Right lung (tissue), 10 donors: ENCODE measurements at places on chromosomes 4 and X.

DNA sequence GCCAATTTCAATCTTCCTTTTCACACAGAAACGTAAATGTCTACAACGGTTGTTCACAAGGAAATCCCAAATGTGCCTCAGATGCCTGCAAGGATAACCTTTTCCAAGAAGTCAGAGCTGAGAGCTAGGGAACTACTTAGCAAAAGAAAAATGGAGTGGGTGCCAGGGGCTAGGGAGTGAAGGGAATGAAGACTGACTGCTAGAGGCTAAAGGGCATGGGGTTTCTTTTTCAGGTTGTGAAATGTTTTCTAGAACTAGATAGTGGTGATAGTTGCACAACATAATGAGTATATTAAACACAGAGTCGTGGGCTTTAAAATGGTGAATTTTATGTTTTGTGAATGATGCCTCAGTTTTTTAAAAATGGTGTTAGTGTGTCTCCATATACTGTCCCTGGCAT lies 53.4 kb downstream of the CD99L2 start:
- DNase-seq = no peak

GRCh38 chr4:187238646-187239045 lies 515.0 kb upstream of the FAT1 start:
- DNase-seq = no peak

DNA sequence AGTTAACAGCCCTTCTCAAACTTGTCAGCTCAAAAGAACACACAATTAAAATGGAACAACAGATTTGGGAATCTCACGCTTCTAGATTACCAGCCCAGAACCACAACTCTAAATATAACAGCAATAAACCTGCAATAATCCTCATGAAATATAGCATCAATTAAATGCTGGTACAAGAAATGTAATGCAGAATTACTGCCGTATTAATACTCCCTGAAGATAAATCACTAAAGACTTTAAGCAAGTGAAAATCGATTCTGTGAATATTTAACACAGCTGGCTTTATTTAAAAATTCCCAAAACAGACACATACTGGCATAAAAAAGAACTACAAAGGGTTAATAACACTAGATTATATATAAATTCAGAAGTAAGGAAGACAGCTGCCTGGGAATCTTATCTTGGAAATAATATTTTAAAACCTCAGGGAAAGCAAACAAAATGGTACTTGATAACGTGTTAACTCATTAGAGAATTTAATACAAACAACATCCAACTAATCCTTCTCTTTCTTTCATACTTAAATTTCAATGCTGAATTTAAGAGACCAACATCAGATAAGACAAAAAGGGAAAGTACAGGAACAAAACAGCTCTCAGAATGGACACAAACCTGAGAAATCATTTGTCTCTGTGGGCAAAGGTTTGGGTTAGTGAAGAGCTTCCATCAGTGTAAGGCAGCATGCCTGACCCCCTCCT lies 34.7 kb downstream of the APBB2 start:
- no peak for DNase-seq

DNA sequence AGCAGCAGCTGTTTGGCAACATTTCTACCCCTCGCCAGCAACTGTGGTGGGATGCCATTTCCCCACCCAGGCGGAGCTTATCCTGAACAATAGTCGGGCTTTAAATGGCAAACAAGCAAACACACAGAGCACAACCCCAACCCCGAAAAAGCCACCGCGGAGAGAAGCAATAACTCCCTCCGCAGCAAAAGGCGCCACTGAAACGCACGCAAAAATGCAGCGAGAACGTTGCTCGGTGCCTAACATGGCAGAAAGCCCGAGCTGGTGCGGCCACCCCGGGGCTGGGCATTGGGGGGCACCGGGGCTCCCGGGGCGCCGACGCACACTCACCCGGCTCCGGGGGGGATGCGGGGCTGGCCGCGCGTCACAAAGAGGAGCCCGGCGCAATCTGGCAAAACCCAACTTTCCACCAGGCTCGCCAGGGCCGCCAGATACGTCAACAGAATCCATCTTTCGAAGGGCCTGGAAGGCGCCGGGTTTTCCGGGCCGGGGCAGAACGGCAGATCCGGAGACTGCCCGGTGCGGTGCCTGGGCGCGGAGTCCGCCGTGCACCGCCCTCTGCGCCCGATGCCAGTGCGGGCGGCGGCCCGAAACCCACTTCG lies 818 bp downstream of the RAI2 start:
- DNase-seq = no peak

DNA sequence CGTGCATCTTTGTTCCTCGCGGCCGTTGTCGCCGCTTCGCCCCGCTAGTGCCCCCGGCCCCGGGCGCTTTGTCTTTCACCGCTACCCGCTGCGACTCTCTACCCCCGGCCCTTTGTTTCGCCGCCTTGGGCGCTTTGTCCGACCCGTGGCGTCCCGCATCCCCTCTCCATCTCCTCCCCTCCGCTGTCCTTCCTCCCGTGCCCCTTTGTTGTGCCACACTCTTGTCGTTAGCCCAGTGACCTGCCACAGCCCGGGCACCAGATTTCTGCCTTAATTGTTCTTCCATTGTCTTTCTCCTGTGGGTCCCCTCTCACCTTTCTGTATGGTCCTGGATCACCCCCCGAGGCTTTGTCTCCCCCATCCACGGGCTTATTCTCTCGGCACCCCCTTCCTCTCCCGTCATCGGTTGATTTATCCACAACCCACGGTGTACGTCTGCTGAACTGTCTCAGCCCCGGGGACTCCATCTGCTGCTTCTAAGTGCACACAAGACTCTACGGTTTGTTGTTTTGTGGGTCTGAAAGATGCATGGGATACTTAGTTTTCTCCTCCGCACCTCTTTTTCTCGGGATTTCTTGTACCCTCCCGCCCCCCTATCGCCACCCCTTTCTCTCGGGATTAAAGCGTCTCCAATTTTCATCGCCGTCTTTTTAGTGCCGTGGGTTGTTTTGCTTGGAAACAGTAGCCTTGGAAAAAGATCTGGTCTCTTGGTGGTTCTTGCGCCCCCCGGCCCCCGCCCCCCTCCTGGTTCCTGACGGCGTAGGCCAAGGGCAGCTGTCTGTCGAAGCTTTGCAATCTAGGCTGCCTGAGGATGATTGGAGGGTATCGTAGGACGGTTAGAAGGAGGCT lies 783 bp downstream of the RBPJ start:
- DNase-seq = peak; percentile 45

- DNase-seq = peak; percentile 71
These were observed 24.3 kb upstream of the SRD5A3 start for GRCh38 chr4:55321707-55322264.

DNA sequence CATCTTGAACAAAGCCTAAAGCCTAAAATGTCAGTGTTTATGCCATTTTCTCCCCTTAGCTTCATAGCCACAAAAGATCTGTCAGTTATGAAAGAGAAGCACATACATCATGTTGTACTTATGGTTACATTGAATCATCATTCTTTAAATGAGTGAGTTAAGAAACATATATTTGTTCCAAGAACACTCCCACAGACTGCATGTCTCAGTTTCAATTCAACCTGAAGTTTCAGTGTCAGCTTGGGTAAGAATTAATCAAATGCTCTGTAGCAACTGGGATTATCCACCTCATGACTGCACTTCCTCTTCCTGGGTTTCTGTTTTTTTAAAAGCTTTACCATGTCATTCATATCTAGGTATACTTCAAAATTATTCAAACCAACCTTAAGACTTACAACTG lies 3.9 kb upstream of the TMPRSS11B start:
- DNase-seq = no peak

DNA sequence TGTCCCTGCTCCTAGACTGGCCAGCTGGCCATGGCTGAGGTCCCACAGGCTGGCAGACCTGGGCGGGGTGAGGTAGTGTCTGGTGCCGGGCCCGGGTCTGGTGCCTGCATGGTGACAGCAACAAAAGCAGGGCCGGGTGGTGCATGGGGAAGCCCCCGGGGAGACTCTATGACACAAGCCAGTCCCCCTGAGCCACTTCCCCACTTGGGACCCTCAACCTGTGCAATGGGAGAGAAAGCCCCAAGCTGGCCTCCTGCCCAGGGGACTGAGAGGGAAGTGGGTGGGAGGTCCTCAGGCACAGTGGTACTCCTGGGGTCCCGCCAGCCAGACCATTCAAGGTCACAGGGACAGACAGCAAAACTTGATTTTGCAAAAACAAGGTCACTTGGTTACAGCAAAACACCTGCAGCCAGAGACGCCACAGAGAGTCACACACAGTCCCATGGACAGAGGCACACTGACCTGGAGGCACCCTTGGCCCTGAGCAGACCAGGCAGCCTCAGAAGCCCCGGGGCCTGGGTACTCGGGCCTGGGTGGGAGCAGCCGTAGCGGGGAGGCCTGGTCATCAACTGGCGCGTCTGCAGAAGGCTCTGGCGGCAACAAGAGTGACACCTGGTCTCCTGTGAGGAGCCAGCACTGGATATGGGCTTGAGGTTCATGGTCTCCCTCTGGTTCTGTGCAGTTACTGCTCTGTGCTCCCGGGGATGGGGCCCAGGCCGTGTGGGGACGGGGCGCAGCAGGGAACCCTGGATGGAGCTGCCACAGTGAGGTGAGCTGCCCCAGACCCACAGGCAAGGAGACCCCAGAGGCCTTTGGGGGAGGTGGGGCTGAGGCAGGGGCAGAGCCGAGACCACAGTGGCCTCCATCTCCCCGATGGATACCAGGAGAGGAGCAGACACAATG lies 60.6 kb downstream of the HTRA3 start:
- DNase-seq = no peak

DNA sequence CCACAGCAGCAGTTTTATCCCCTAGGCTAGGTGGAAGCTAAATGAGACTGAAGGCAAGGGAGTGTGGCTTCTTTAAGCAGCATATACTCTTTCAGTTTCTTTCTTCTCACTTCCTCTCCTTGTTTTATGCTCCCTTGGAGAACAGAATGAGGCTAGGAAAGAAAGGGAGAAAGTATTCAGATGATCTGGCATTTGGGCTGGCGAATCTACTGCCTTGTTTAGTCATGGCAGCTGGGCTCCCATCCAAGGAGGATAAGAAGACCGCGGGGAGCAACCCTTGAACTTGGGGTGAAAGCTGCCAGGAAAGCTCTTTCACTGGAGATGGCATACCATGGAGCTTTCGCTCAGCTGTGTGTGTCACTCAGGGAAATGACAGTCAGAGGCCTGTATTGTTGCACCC lies 72.1 kb downstream of the ARHGEF38 start:
- DNase-seq = no peak

DNA sequence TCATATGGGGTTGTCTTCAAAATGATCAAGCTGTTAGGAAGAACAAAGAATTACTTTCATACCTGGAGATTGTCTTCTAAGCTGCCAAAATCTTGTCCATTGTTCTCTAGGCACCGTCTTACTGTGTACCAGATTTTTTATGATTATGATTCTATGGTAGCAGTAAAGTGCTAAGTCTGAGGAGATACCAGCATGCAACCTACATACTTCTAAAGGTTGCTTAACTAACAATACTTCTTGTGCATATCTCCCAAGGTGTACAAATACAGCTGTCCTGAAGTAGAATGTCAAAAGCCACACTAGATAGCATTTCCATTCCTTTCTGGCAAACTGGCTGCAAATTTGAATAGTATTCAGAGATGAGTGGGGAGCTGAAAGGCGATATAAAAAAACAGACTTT lies 62.6 kb upstream of the FBXW7 start:
- no peak for DNase-seq

GRCh38 chr4:145734576-145735346 lies 54.8 kb downstream of the C4orf51 start:
- DNase-seq = no peak

DNA sequence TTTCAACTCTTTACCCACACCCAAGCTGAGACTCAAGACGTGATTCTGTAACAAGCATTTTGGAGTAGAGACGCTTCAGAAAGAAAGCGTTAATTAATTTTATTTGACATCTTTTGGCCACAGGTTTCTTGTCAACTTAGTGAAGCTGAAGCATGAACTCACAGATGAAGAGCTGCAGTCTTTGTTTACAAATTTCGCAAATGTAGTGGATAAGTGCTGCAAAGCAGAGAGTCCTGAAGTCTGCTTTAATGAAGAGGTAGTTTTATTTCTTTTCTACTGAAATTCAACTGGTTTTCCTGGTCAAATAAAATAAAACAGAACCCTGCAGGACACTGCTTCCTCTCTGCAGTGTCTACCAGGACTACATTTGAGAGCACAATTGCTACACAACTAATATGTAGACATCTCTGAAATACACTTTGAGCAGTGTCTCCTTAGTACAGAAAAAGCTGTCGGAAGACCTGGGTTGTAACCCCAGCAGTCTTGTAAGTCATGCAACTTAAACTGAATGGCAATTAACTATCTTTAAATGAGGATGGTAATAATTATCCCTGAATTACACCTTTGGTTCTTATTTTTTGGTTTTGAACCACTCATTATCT lies 20.2 kb downstream of the AFM start:
- no peak for DNase-seq

DNA sequence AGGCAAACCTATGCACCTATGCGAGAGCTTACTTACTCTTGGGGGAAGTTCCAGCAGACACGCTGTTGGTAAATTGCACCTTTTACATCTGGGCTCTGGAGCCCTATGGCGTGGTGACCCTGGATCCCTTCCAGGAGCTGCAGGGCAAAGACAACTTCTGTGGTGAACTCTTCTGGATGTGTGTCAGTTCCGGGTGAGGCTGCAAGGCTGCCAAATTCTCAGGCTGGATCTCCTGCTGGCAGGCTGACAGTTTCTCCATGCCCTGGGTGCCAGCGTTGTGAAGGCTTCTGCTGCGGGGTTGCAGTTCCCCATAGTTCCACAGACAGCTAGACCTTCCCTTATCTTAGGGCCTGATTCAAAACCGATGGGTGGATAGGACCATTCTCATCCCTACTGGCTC lies 37.9 kb downstream of the RAP2C start:
- no peak for DNase-seq

DNA sequence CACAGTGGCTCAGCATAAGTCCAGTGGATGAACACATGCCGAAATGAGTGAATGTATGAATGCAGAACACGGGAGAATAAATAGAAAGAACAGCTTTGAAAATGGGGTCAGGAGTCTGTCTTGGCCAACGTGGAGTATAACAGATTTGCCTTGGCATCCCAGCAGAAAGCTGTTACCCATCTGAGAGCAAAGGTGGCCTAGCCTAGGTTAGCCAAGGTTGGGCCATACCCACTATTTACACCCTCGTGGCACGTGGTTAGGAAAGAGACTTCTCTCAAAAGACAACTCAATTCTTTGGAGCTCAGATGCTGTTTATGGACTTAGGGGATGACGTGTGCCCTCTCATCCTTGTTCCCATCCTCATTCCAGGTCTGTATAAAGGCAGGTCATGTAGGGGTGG lies 127.3 kb downstream of the NSUN7 start:
- DNase-seq = no peak

GRCh38 chr4:63123441-63123840 lies 1285.8 kb downstream of the TECRL start:
- DNase-seq = no peak

DNA sequence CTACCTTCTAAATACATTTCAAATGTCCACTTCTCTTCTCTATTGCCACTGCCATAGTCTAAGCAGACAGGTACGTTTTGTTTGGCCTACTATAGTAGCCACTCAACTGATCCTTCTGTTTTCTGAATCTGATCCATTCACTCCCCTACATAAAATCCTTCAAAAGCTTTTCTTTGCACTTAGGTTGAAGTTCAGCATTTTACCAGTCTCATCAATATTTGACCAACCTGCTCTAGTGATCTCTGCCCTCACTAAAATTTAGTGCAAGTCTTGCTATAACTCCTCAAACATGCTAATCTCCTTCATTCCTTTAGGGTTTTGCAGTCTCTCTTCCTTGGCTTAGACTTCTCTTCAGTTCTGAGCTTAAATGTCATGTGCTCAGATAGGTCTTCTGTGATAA lies 33.4 kb downstream of the EGF start:
- no peak for DNase-seq
